CD8-positive, alpha-beta memory T cell (primary cell): ENCODE measurements at places on chromosomes 11 and 22.

GRCh38 chr11:57134284-57134683 lies 47.5 kb upstream of the LRRC55 start:
- no peak for DNase-seq

- DNase-seq: no peak
Observed at GRCh38 chr11:134383576-134384221, 28.3 kb downstream of the B3GAT1 start.

DNA sequence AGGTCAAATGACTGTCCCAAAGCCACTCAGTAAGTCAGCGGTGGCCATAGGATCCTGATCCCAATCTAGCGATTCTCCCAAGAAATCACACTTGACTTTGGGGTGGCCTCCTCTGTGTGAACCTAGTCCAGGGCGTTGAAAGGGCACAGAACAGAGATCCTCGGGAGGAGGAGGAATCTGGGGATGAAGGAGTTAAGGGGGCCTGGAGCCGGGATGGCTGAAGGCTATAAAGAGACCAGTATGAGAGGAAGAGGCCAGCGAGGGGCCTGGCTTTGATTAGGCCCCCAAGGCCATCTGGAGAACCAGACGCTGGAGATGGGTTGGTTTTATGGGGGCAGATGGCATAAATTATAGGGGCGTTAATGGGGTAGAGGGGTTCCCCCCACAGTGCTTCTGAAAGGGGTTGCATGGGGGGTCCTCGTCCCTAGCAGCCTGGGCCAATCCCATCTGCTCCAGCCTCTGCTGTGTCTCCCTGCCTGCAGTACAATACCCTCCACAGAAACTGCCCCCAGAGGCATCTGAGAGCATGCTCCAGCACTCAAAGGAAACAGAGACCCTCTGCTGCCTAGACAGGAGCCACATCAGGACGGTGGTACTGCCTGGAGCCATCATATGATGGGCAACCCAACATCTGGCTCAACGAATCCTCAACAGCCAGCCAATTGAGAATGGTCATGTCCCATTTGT lies 35.2 kb upstream of the TRIM29 start:
- no peak for DNase-seq

GRCh38 chr11:3632070-3632660 lies 9.6 kb downstream of the ART5 start:
- DNase-seq: no peak

DNA sequence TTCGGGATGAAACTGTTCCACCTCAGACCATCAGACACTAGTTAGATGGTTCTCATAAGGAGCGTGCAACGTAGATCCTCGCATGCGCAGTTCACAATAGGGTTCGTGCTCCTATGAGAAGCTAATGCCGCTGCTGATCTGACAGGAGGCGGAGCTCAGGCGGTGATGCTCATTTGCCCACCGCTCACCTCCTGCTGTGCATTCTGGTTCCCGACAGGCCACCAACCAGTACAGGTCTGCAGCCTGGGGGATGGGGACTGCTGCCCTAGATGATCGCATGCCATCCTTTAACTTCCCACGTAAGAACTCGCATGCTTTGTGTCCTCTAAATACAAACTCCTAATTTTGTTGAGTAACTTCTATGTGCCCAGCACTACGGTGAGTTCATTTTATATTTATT lies 62.6 kb downstream of the EFCAB6 start:
- DNase-seq: no peak

DNA sequence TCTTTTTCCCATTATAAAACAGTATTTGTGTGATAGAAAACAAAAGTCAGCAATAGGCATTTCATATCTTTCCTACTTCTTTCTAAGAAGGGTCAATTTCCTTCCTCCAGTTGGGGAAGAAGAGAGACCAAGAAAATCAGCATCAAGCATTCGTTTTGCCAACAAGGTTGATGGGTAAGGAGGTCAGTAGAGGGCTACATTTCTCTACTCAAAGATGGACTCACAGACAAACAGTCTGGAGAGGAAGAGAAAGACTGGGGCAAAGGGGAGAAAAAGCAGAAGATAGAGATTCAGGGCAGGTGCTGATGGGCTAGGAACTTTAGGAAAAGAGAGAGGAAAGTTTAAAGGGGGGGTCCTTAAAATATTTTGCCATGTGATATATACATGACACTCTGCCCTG lies 8.6 kb upstream of the MTNR1B start:
- no peak for DNase-seq

DNA sequence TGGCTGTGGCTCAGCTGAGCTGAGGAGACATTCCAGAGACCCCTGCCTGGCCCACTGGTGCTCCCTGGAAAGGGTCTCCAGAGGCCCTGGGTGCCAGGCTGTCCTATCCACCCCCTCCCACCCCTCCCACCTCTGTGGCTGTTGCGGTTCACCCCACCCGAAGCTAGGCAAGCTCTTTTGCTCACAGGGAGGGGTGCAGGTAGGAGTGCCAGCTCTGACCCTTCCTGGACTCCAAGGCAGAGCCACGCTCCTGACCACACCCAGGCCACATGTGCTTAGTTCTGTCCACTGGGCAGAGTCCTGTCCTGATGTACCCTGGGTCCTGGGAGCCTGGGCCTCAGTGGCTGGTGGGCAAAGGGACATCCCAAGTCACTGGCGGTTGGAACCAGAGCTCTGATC lies 16.4 kb downstream of the IL17REL start:
- no peak for DNase-seq

DNA sequence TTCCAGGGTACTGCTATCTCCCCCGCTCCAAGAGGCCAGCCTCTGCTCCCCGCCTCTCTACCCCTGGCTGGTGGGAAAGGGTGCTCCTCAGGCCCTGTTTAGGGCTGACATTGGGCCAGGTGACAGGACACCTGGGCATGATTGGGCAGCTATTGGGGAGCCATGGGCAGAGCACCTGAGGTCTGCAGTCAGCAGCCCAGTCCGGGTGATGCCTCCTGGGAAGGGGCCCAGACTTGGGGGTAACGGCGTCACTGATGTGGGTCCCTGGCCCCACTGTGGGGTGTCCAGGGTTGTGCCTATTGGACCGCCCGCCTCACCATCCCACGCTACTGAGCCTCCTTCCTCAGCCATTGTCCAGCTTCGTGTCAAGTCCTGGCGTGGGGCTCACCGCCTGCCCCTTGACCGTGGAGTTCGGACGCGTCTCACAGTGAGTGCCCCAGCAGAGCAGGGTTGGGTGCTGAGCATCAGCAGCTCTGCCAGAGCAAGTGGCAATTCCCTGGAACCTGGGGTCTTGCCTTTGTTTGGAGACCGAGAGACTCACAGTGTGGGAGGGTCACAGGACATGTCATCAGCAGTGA lies 2.8 kb upstream of the GATD1 start:
- no peak for DNase-seq

GRCh38 chr22:39434721-39435120 lies 22.1 kb upstream of the MGAT3 start:
- no peak for DNase-seq

- no peak for DNase-seq
Observed at GRCh38 chr11:119791047-119791446, 62.0 kb upstream of the NECTIN1 start.
